ENCODE measurements at places on chromosomes 1 and 21. TPM values are rescaled to one million over a fixed set of nuclear protein-coding genes. Genes with fewer than 3 reads are reported as not detected.

The CD1E gene
- not detected for total RNA-seq

The ZBTB8A gene
- total RNA-seq, result 6.6 TPM

The ZNF683 gene
- total RNA-seq, result 0.48 TPM

The F13B gene
- total RNA-seq, result not detected

The TESK2 gene
- 19.2 TPM for total RNA-seq

GRCh38 chr1:94339206-94339927 is 78.8 kb upstream of the ABCD3 start:
- peaks cover 3% of the 10 kb centered on the region for H3K4me1 ChIP-seq
- H3K27ac ChIP-seq, result no peak overlapping the region
- no peak for DNase-seq
- H3K4me3 ChIP-seq, result no peak overlapping the region

GRCh38 chr1:10866321-10867093 is 70.1 kb upstream of the CASZ1 start:
- peaks cover 8% of the 10 kb centered on the region for H3K27me3 ChIP-seq
- no peaks in the 10 kb centered on the region for H3K36me3 ChIP-seq
- peak overlapping the region; percentile 56 for H3K4me3 ChIP-seq
- DNase-seq, result peak; percentile 35
- no peak overlapping the region for H3K27ac ChIP-seq

GRCh38 chr1:95903060-95903459 is 669.0 kb downstream of the RWDD3 start:
- H3K27me3 ChIP-seq, result no peaks in the 10 kb centered on the region
- H3K4me1 ChIP-seq, result no peaks in the 10 kb centered on the region
- peaks cover 5% of the 10 kb centered on the region for H3K36me3 ChIP-seq
- no peak for DNase-seq
- H3K27ac ChIP-seq, result no peak overlapping the region

GRCh38 chr1:177902266-177902665 is 67.6 kb downstream of the SEC16B start:
- no peaks in the 10 kb centered on the region for H3K4me1 ChIP-seq
- H3K27me3 ChIP-seq, result no peaks in the 10 kb centered on the region
- no peak for DNase-seq
- no peaks in the 10 kb centered on the region for H3K36me3 ChIP-seq
- peak overlapping the region; percentile 43 for H3K27ac ChIP-seq

- no peak overlapping the region for H3K4me3 ChIP-seq
- no peaks in the 10 kb centered on the region for H3K27me3 ChIP-seq
- no peak overlapping the region for H3K27ac ChIP-seq
- no peak for DNase-seq
These were observed 154.5 kb downstream of the PCP4 start for GRCh38 chr21:40021558-40022351.

- DNase-seq, result no peak
- H3K27me3 ChIP-seq, result no peaks in the 10 kb centered on the region
- no peaks in the 10 kb centered on the region for H3K36me3 ChIP-seq
- H3K4me3 ChIP-seq, result no peak overlapping the region
- H3K27ac ChIP-seq, result no peak overlapping the region
- no peaks in the 10 kb centered on the region for H3K4me1 ChIP-seq
These were observed 40.3 kb downstream of the RGS5 start for GRCh38 chr1:163162381-163162914.

DNA sequence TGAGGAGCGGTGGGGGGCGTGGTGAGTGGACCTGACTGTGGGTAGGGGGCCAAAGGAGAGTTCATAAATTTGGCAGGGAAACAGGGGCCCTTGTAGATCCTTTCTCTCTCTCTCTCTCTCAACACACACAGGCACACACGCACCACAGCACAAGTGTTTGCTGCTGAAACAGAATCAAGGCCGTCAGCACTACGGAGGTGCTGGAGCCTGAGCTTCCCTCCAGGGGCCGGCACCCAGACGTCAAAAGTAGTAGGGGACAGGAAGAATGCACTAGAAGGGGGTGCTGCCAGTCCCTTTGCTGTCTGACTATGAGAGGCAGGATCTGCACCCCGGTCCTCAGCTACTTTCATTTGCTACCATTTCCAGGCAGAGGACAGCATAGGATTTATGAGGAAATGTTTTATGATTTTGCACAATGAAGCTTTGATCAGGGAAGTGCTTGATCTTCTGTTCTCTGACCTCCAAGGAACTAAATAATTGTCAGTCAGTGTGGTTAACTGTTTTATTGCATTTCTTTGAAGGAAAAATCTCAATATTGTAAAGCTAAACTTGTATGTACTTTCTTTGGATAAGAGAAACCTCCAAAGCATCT is 74.3 kb upstream of the FAM3B start:
- no peaks in the 10 kb centered on the region for H3K36me3 ChIP-seq
- H3K27ac ChIP-seq, result no peak overlapping the region
- H3K27me3 ChIP-seq, result no peaks in the 10 kb centered on the region
- no peak overlapping the region for H3K4me3 ChIP-seq
- H3K4me1 ChIP-seq, result no peaks in the 10 kb centered on the region

DNA sequence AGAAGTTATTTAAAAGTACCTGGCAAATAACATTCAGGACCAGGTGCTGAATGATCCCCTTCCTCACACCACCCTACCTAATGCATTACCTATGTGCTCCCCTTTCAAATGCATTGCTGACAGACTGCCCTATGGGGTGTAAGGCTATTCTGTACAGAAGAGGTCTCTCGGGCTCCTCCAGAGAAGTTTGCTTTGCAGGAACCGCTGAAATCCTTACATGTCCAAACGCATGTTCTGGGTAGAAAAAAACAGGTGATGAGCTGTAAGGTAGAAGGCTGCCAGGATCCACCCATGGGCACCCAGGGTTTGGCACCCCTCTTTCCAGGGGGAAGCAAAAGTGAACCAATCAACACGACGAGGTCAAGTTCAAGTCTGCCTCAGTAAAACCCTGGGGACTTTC is 58.3 kb upstream of the TARBP1 start:
- H3K4me1 ChIP-seq, result peaks cover 57% of the 10 kb centered on the region
- H3K4me3 ChIP-seq, result no peak overlapping the region
- peak overlapping the region; percentile 98 for H3K27ac ChIP-seq
- DNase-seq, result no peak
- no peaks in the 10 kb centered on the region for H3K36me3 ChIP-seq

GRCh38 chr21:31667132-31667531 is 7.6 kb downstream of the SOD1 start:
- H3K4me1 ChIP-seq, result no peaks in the 10 kb centered on the region
- no peak overlapping the region for H3K27ac ChIP-seq
- H3K4me3 ChIP-seq, result no peak overlapping the region
- DNase-seq, result no peak
- H3K36me3 ChIP-seq, result no peaks in the 10 kb centered on the region

DNA sequence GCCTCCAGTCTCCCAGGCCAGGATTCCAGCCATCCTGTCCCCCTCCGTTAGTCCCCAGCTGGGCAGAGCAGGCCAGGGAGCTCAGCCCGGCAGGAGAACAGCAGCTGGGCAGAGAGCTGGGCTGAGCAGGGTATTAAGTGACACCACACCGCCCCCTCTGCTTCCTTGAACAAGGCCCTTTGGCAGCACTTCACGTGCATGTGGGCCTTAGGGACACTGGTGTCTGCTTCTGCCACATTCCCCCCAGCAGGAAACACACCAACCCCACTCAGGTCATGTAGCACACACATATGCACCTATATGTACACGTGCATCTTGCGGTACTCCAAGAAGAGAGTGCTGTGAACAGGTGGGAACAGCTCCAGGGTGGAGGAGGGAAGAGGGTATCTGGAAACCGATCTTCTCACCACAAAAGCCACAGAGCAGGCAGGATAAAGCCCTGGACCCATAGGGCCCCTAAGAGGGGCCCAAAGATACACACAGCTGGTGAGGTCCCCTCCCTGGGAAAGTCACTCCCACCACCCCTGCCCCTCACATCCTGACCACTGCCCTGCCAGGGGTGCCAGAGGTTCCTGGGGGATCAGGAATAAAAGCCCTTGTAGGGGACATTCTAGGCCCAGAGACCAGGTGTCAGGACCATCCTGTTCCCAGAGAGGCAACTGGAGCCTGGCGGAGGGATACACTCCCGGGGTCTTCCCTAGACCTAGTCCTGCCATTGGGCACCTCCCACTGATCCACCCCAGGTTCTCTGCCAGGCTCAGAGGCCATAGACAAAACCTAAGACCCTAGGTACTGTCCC is 4.5 kb downstream of the EPHA2 start:
- no peak for DNase-seq
- no peaks in the 10 kb centered on the region for H3K36me3 ChIP-seq
- H3K27me3 ChIP-seq, result no peaks in the 10 kb centered on the region

DNA sequence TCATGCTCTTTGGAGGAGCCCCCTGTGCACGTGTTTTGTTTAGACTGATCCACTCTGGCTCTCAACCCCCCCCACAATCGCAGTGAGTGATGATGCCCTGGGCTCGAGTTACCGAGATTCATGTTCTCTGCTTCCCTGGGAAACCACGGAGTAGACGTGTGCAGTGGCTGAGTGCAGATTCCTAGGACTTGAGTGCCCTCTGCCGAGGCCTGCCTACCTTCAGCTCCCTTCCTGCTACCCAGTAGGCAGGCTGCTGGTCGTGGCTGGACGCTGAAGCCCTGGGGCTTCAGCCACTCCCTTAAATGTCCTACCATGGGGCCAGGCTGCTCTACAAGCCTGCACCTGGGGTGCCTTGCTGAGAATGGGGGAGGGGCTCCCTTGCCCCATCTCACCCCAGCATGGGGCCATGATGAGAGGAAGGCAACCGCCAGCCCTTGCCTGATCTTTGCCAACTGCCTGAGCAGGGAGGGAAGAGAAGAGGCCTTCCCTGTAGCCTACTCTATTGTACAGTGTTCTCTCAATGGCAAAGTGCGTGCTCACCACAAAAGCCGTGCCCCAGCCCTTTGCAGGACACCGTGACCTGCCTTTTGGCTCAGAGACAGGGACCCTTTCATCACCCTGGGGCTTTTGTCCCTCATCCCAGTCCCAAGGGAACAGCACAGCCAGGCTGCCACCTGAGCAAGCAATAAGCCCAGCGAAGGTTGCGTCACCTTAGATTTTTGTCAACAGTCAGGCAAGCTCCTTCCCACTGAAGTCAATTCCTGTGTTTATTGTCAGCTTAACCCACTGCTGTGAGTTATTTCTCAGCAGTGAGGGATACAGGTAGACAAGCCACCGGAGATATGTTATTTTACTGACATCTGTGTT is 4.1 kb upstream of the GRIK3 start:
- peak; percentile 50 for DNase-seq
- H3K4me1 ChIP-seq, result no peaks in the 10 kb centered on the region
- H3K4me3 ChIP-seq, result no peak overlapping the region

- DNase-seq, result no peak
- no peaks in the 10 kb centered on the region for H3K4me1 ChIP-seq
- no peak overlapping the region for H3K4me3 ChIP-seq
These were observed 280.7 kb downstream of the LMX1A start for GRCh38 chr1:165075725-165076370.

DNA sequence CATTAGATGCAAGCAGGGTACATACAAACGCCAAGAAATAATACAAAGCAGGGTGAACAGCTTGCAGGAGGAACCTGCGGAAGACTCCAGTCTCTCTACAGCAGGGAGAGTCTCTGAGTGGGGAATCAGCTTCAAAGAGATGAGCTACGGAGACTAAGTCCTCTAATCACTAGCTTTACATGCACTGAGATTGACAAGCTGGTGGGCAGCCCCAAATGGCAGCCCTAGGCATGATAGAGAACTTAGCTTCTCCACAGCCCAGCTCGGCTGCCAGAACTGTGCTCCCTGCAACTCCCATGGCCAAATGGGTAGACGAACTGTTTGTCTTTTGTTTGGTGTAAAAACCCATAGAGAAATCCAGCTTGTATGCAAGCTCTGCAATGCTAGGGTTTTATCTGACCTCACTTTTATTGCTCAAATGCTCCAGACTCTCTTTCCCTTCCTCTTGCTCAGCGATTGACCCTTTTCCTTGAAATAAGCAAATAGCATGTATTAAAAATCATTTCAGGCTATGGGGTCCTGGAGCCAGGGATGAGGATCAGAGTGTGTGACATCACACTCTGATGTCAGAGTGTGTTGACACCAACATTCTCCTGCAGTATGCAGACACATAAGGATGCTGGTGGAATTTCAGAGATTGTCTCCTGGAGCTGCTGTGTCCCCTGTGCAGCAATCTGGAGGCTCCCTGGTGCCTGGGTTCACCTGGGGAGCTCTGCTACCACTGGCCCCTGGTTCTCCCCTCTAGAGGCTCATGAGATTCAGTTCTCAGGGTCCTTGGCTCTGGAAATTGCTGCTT is 238.5 kb downstream of the TTLL7 start:
- H3K27me3 ChIP-seq, result no peaks in the 10 kb centered on the region
- DNase-seq, result no peak

- H3K27me3 ChIP-seq, result no peaks in the 10 kb centered on the region
- peak overlapping the region; percentile 31 for H3K27ac ChIP-seq
- peak; percentile 78 for DNase-seq
- H3K4me1 ChIP-seq, result no peaks in the 10 kb centered on the region
- no peak overlapping the region for H3K4me3 ChIP-seq
- H3K36me3 ChIP-seq, result no peaks in the 10 kb centered on the region
These were observed 121.8 kb downstream of the TOMM20 start for GRCh38 chr1:235006816-235007215.

GRCh38 chr1:223144431-223144830 is 1.4 kb upstream of the TLR5 start:
- H3K36me3 ChIP-seq, result no peaks in the 10 kb centered on the region
- H3K4me3 ChIP-seq, result no peak overlapping the region
- peaks cover 5% of the 10 kb centered on the region for H3K4me1 ChIP-seq
- DNase-seq, result no peak

Data from breast epithelium (tissue), 4 donors.